Naive thymus-derived CD8-positive, alpha-beta T cell (primary cell): ENCODE measurements at places on chromosomes 7 and 10. TPM values are rescaled to one million over a fixed set of nuclear protein-coding genes. Genes with fewer than 3 reads are reported as not detected.

- no peaks in the 10 kb centered on the region for H3K36me3 ChIP-seq
- peaks cover 12% of the 10 kb centered on the region for H3K27me3 ChIP-seq
- H3K4me3 ChIP-seq, result no peak overlapping the region
- no peak overlapping the region for H3K27ac ChIP-seq
- DNase-seq, result no peak
- no peaks in the 10 kb centered on the region for H3K4me1 ChIP-seq
Observed at GRCh38 chr7:99261646-99262045, 11.0 kb upstream of the MYH16 start.

DNA sequence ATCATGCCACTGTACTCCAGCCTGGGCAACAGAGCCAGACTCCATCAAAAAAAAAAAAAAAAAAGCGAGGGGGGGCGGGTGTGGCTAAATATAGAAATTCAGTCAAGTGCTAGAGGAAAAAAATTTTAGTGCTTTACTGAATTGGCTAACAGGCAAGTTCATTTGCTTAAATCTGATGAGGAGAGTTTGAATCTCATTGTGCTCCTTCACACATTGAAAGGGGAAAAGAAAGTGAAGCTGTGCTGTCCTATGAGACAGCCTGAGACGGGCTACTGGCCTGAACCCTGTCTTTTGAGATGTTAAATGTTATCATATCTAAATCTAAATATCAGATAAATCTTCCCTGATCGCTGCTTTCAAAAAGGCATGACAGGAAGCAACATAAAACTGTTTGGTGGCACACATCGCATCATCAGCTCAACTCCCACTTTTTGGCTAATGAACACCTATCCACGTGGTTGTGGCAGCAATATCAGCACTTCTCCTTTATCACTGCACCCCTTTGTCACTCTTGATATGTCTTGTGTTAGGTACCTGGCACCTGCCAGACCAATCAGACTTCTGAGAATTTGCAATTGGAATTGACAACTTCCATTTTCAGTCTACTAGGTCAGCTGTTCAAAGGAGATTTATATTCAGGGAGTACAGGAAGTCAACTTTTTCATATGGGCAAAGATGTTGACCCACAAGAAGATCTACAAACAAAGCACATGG, 14.0 kb upstream of the IFIT1B start:
- no peaks in the 10 kb centered on the region for H3K27me3 ChIP-seq
- H3K4me3 ChIP-seq, result no peak overlapping the region
- H3K36me3 ChIP-seq, result no peaks in the 10 kb centered on the region
- no peak for DNase-seq
- H3K4me1 ChIP-seq, result peaks cover 30% of the 10 kb centered on the region

DNA sequence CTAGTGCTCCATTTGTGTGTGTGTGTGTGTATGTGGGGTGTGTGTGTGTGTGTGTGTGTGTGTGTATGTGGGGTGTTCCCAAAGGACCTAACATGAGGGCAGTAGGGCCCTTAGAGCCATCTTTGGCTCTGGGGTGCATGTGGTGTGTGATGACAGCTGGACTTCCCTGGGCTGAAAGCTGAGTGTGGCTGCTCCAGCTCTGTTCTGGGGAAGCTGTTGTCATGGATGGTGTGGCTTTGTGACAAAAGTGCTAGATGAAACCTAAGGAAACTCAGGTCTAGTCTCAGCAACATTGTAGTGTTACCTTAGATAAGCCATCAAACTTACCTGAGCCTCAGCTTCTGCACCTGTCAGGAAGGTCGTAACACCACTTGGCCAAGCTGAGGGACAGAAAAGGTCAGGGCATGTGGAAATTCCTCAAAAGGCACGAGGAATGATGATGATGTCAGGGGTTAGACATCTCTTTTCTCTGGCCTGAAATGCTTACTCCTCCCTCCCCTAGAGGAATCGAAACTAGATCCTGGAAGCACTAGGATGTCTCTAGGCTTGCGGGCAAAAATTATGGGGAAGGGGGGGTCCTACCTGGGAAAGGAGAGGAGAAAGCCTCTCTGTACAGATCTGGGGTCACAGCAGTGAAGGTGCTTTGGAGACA, 115.4 kb downstream of the RPS24 start:
- no peaks in the 10 kb centered on the region for H3K36me3 ChIP-seq
- H3K27ac ChIP-seq, result no peak overlapping the region
- no peak overlapping the region for H3K4me3 ChIP-seq
- H3K27me3 ChIP-seq, result no peaks in the 10 kb centered on the region
- no peaks in the 10 kb centered on the region for H3K4me1 ChIP-seq

GRCh38 chr7:134649226-134649775, 2.6 kb downstream of the BPGM start:
- peaks cover 42% of the 10 kb centered on the region for H3K4me1 ChIP-seq
- no peak for DNase-seq
- no peak overlapping the region for H3K27ac ChIP-seq
- H3K27me3 ChIP-seq, result no peaks in the 10 kb centered on the region

- H3K27ac ChIP-seq, result no peak overlapping the region
- DNase-seq, result no peak
- H3K4me3 ChIP-seq, result no peak overlapping the region
Observed at GRCh38 chr10:69908124-69908523, 106.4 kb downstream of the COL13A1 start.

- H3K27me3 ChIP-seq, result no peaks in the 10 kb centered on the region
- peaks cover 4% of the 10 kb centered on the region for H3K4me1 ChIP-seq
- no peak for DNase-seq
Observed at GRCh38 chr7:92799446-92800211, 36.7 kb downstream of the CDK6 start.

DNA sequence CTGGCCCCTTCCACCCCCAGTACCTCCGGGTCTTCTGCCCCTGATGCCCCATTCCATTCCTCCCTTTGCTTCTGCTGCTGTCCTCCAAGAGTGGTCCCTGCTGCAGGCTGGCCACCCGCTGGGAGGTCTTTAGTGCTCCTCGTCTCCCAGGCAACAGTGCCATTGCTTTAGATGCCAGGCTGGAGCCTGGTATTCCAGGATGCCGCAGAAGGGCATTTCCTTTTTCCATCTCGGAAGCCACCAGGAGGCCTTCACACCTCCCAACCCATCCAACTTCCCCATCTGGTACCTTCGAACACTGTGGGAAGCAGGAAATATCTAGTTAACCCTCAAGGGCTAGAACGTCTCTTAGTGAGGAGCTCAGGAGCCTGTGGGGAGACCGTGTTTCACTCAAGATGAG, 92.9 kb upstream of the DUSP5 start:
- no peak overlapping the region for H3K4me3 ChIP-seq
- DNase-seq, result no peak
- H3K27ac ChIP-seq, result no peak overlapping the region
- H3K27me3 ChIP-seq, result no peaks in the 10 kb centered on the region

GRCh38 chr7:128747327-128748079, 8.3 kb downstream of the CALU start:
- no peaks in the 10 kb centered on the region for H3K36me3 ChIP-seq
- DNase-seq, result no peak
- H3K27ac ChIP-seq, result no peak overlapping the region
- no peaks in the 10 kb centered on the region for H3K27me3 ChIP-seq
- H3K4me3 ChIP-seq, result no peak overlapping the region

- no peak overlapping the region for H3K27ac ChIP-seq
- peaks cover 29% of the 10 kb centered on the region for H3K4me1 ChIP-seq
- H3K4me3 ChIP-seq, result no peak overlapping the region
Observed at GRCh38 chr10:102491136-102491535, 11.4 kb downstream of the ACTR1A start.

The PNLIP gene
- total RNA-seq, result not detected

The EBLN1 gene
- total RNA-seq, result not detected

The OR6V1 gene
- total RNA-seq, result not detected

The SFRP4 gene
- not detected for total RNA-seq

The PKD2L1 gene
- total RNA-seq, result not detected

The SEC61G gene
- total RNA-seq, result 39.3 TPM

The PRLHR gene
- total RNA-seq, result not detected

The SAMD9 gene
- total RNA-seq, result 49.9 TPM

The CEP55 gene
- total RNA-seq, result not detected
